Activated CD8-positive, alpha-beta memory T cell treated with anti-CD3 and anti-CD28 coated beads for 1 hour (primary cell): ENCODE measurements at places on chromosomes 7 and 10.

DNA sequence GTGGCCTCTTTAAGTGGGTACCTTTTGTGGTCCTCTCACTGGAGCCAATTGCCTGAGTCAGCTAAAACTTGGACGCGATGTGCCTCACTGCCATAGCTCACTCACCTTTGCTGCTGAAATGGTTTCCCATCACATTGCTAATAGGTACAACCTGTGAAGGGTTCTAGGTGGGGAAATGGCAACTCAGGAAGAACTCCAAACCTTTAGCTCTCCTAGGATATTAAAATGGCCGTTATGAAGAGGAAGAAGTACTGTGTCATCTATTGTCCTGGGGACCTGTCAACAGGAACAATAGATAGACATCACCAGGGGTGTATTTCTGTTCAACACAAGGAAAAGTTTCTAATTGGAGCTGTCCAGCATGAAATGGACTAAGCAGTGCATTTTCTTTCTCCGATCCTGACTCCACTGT is 1.2 kb upstream of the ZNF655 start:
- no peak for DNase-seq

GRCh38 chr7:47611045-47611511 is 29.2 kb upstream of the TNS3 start:
- no peak for DNase-seq

GRCh38 chr7:7917593-7917992 is 51.0 kb upstream of the GLCCI1 start:
- no peak for DNase-seq

DNA sequence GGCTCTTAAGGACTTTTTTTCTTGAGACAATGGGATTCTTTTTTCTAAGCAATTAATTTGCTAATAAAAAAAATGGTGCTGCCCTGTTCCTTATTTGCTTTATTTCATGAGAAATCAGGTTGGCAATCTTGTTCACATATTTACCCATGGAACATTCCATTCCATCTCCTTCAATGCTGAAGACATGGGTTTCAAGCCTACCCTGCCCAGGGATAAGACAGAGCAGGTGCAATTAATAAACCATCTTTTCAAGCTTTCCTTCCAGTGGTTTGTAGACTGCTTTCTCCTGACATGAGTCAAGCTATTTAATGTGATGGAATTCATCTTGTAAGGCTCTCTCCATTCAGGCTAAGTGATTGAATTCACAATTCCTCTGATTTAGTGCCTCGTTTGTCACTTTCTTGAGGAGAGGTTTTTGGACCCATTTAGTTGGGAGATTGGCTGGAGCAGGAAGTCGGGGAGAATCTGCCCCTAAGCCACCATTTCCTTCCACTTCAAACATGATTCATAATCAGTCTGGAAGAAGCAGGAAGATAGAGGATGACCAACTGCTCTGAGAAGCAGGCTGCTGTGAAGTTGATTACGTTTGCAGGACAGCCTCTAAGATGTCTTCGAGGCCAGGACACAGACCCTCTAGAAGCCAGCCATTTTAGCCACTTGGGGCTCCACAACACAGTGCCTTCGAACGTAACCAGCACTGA is 552.4 kb upstream of the GALNT17 start:
- no peak for DNase-seq
